ENCODE measurements at places on chromosomes 13 and 19.

- no peak for DNase-seq
Observed at GRCh38 chr19:9883231-9883758, 48.2 kb downstream of the PIN1 start.

- DNase-seq: no peak
Observed at GRCh38 chr13:30429235-30429634, 6.9 kb downstream of the UBE2L5 start.

- no peak for DNase-seq
Observed at GRCh38 chr19:1698636-1699035, 46.2 kb upstream of the TCF3 start.

DNA sequence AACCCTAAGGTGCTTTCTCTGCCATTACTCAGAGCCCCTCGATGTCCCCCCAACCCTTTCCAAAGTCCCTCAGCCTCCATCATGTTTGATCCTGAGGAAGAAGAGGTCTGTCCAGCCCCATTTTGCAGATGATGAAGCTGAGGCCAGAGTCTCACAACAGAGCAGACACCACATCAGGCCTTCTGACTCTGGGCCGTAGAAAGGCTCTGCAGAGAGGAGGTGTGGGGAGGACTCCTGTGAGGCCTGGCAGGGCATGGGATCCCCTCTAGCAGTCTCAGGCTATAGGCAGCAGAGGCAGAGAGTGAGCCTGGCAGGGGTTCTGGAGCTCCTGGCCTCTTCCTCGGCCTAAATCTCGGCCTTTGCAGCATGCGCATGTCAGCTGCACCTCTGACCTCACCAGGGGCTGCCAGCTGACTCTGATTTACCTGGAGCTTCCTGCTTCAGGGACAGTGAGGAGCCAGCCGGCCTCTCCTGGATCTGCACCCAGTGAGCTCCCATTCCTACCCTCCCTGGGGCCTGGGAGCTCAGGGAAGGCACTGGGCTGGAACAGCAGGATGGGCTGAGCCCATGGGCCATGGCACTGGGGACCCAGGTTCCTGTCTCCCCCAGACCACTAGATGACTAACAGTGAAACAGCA is 41.7 kb upstream of the VSTM2B start:
- DNase-seq: no peak

DNA sequence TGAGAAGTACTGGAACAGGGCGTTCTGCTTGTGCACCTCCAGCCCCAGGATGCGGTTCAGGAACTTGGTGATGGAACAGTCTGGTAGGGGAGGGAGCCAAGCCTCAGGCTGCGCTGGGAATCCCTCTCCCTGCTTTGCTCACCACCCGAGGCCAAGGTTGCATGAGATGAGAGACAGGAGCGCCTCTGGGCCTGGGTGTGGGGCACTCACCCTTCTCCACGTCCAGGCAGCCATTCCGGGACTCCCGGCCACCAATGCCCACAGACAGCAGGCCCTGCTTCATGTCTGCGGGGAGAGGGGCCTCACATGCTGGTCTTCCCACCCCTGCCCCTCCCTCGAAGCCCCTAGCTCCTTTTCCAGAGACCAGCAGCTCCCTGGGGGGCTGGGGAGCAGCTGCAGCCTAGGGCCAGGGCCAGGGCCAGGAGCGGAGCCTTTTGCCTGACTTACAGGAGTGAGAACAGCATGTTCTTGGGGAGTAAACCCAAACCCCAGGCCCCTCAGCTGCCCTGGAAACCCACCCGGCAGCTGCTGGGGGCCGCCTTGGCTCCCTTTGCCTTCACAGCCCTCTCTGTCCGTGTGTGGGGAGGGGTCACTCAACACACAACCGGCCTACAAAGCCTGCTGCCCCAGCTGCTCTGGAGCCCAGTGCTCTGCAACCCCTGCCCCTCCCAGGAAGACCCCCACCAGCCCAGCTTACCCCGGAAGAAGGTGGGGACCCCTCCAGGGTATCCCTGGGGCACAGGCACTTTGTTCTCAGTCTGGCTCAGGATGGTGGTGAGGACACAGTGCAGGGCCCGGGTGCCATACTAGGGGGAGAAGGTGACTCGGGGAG is 7.2 kb downstream of the GPX4 start:
- no peak for DNase-seq

DNA sequence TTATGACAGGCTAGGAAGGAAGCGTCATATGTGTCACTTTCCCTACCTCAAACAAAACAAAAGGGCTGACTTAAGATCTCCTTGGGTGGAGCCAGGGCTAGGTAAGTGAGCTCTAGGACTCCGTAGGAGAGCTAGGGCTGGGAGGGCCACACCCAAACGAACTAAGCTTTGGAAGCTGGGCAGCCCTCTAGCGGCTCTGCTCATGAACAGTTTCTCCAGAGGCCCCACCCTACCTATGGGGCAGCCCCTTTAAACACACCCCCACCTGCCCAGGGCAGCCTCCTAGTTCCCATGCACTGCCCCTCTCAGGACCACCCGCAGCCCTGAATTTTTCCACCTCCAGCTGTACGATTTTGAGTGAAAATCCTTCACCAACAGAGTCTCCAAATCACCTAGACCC is 3.5 kb downstream of the PEG3 start:
- no peak for DNase-seq

DNA sequence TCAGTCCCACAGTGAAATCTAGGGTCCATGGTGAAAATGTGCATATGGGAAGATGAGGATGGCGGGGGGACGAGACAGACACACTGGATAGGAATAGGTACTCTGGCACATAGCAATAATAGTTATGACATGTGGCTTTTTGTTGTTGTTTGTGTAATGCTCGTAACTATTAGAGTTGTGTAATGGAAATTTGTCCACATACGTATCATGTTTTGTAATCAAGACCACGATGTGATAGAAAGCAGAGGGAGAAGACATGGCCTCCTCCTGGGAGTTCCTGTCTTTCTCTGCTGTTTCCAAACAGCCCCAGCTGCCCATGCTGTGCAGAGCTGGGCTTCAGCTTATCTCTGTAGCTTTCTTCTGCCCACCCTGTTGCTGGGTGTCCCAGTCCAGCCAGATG is 185.3 kb upstream of the TMTC4 start:
- DNase-seq: no peak

DNA sequence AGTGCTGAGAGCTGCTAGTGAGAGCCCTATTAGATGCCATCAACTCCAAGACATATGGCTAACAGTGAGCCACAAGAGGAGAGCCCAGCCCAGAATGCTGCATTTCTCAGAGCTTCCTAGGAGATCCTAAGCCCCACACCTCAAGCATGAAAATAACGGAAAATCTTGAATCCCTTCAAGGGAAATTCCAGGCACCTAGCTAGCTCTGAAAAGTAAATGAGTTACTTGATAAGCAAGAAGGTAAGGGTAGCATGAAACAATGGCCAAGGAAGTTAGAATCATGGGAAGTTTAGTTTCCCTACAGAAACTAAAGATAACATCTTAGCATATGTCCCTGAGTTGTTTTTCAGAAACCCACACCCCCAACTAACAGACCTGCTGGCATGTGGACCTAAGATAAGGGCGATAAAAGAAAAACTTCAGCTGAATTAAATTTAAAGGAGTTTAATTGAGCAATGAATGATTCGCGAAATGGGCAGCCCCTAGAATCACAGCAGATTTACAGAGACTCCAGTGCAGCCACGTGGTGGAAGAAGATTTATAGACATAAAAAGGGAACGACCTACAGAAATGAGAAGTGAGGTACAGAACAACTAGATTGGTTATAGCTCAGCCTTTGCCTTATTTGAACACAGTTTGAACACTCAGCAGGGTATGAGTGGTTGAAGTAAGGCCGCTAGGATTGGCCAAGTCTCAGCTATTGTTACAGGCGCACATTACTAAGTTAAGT is 301.3 kb upstream of the DACH1 start:
- no peak for DNase-seq

DNA sequence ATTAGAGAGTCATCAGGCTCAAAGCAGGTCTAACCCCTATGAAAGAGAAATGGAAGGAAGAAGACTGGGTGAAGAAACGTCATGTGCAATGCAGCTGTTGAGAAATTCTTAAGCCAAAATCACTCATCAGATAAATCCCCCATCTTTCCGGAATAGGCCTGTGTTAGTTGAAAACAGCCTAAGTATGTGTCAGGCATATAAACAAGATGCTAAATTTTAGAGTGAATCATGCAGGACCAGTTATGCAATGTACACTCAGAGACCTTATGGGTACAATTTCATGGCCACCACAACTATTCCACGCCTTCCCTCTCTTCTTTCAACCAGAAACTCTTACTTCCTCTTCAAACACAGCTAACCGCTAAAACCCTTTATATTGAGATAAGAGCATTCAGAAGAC is 717.7 kb upstream of the ATXN8OS start:
- no peak for DNase-seq

DNA sequence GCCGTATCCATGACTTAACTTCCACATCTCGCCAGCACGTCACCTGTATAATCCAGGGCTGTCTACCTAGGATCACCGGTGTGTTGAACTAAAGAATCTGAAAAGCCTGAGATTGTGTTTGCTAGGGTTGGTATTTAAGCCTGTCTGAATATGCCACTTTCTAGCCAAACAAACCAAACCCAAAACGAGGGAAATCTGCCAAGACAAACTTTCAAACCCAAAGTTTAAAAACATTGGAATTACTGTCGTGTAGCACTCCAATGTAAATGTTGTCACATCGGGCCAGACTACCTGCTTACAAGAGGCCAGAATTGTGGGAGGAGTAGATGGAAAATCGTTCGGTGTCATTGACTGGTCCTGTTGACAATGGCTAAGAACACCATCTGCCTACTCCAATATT is 747.8 kb downstream of the EFNB2 start:
- no peak for DNase-seq

- no peak for DNase-seq
Observed at GRCh38 chr19:23509686-23510450, 114.6 kb upstream of the ZNF91 start.

DNA sequence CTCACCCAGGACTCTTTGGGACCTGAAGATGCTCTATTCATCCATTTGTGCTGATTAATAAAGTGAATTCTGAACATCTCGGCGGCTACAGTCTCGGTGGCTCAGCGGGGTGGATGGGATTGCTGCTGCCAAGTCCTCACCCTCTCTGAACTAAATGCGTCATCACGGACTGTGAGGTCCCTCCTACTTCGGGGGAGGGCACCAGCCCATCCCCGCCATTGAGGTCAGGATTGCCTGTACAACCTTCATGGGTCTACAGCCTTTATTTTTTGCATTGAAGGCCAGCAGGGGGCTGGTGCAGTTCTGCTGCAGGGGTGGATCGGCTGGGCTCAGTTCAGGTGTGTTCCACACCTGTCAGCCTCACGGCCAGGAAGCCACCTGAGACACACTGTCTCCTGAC is 181.8 kb downstream of the COL4A1 start:
- no peak for DNase-seq

DNA sequence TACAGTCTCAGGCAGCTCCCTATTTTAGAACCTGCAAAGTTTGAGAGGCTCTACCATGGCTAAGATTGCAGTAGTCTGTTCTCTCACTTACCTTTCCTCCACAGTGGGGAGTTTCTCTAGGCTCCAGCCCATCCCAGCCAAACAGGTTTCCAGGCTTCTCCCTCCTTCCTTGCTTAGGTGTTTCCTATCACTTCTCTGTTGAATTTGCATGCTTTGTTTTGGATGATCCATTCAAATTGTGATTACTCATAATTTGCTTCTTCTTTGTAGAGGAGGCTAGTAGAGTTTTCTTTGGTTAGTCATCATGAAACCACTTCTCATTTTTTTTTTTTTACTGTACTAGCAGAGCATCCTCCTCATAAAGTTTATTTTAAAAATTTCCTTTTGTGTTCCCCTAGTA is 1242.2 kb upstream of the MIR17HG start:
- DNase-seq: no peak

DNA sequence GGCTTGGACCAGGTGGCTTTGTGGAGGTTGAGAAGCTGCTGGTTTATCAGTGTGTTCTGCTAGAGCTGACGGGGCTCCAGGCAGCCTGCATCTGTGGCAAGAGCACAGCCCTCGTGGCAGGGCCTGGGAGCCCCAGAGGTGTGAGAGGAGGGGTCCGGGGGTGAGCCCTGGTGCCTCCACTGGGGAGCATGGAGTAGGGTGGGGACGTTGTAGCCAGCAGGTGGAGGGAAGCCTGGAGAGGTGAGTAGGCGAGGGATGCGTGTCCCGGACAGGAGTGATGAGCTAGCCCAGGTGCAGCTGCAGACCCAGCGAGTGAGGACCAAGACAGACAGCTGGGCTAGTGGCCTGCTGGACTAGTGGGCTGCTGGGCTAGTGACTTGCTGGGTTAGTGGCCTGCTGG is 51.0 kb downstream of the SLC7A9 start:
- no peak for DNase-seq

GRCh38 chr13:72180253-72180952 is 313.4 kb upstream of the DACH1 start:
- DNase-seq: no peak

GRCh38 chr13:59038824-59039223 is 1124.9 kb downstream of the DIAPH3 start:
- DNase-seq: no peak

- DNase-seq: no peak
Observed at GRCh38 chr13:44395976-44396694, 22.5 kb downstream of the SERP2 start.

DNA sequence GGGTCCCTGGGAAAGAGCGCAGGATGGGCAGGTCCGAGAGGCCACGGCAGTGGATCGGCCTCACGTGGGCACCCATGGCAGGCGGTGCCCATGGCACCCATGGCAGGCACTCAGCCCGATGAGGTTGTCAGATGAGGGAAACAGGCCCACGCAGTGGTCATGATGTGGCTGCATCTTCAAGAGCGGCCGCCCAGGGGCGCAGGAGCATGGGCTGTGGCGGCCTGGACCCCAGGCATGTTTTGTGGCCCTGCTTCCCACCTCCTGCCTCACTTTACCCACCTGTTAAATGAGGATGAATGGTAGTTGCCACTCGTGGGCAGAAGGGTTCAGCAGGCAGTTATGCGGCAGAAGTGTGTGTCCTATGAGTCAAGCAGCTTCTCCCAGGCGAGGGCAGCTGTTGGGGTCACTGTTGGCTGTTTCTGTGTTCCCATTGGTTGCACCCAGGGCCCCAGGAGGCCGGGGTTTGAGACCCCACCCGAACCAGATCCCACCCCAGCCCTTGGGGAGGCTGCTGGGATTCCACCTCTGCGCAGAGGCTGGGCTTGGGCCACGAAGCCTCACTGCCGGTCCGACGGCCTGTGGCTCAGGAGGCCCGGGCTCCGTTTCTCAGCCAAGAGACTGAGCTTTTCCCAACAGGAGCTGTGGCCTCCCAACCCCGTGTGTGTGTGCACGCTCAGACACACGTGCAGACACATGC is 30.0 kb downstream of the CSNK1G2 start:
- DNase-seq: no peak

- DNase-seq: no peak
Observed at GRCh38 chr13:24172071-24172470, 11.6 kb downstream of the SPATA13 start.

GRCh38 chr13:41552031-41552430 is 94.7 kb downstream of the RGCC start:
- no peak for DNase-seq

GRCh38 chr13:95564091-95564490 is 11.6 kb downstream of the CLDN10 start:
- DNase-seq: no peak

Measured in T follicular helper cell (primary cell).